ENCODE measurements at places on chromosomes 13 and 19.

DNA sequence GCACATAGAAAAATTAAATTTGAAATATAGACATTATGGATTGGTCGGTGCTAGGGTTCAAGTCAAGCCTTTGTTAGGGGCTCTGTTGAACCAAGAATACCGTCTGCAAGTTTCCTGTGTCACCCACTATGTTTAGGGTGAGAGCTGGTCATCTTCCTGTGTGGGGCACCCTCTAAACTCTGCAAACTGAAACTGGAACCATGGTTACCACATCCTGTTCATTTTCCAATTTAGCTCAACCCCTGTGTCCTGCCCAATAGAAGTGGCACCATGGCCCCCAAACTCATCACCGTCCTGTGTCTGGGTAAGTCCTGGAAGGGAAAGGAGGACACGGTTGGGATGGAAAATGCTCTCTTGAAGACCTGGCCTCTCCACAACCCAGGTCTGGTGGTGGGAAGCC is 29.9 kb downstream of the LAIR2 start:
- DNase-seq, result no peak

DNA sequence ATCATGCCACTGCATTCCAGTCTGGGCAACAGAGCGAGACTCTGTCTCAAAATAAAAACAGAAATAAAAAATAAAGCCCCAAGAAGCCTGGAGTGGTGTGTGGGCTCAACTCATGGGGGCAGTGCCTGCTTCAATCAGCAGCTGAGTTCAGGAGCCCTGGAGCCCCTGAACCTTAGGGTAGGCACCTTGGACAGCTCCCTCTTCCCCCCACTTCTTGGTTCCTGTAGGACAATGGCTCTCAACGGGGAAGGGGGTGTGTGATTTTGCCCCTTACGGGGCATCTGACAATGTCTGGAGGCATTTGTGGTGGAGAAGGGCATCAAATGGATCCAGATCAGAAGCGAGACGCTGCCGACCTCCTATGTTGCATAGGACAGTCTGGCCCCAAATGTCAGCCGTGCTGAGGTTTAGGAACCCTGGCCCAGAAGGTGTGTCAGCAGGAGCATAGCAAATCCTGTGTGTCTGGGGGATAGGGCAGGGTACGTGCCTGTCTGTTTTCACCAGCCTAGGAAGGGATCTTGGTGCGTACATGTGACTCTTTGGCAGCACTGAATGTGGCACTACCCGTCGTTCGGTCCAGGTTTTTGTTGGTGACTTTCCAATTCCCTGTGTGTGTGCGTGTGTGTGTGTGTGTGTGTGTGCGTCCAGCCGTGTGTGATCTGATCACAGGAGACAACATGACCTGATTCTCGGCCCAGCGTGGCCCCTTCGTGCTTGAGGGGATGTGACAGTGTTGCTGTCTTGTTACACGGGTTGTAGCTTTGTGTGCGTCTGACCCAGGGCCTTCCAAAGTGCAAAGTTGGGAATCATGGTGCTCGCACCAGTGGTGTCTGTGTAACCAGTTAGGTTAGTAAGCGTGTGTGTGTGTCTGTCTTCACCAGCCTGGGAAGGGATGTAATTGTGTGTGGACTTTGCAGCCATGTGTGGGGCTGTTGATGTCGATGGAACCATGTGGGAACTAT is 7.5 kb downstream of the IGLON5 start:
- no peak for DNase-seq

DNA sequence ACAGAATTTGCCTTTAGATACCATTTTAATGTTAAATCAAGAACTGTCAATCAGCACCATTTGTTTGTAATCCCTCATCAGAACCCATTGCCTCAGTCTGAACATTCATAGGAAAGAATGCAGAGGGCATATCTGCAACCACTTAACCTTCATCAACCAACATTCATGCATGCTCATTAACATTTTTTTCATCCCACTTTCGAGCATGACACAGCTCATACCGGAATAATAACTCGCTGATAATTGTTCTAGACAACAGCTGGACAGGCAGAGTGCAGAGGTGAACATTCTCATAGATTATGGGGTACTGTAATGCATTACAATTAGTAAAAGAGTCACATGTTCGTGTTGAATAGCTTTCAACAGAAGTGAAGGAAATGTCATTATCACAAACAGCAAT is 216.8 kb downstream of the DIAPH3 start:
- no peak for DNase-seq

- no peak for DNase-seq
Measured at GRCh38 chr13:29020314-29020713, 200.2 kb downstream of the MTUS2 start.

DNA sequence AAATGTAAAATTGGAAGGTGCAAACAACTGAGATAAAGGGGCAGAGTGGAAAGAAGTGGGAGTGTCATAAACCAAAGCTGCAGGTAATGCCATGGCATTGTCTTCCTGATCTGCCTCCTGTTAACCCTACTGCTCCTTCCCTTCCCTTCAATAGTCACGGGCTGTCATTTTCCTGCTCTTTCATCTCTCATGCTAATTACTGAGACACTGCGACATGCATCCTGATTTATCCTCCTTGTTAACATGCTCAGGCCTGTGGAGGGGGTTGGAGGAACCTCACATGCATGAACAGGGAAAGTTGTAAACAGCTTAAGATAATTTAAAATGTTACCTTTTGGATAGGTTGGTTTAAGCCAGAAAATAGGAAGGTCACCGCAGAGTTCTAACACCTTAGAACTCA is 27.2 kb downstream of the CNMD start:
- DNase-seq, result no peak

- DNase-seq, result no peak
Measured at GRCh38 chr19:653425-653824, 9.6 kb downstream of the RNF126 start.

DNA sequence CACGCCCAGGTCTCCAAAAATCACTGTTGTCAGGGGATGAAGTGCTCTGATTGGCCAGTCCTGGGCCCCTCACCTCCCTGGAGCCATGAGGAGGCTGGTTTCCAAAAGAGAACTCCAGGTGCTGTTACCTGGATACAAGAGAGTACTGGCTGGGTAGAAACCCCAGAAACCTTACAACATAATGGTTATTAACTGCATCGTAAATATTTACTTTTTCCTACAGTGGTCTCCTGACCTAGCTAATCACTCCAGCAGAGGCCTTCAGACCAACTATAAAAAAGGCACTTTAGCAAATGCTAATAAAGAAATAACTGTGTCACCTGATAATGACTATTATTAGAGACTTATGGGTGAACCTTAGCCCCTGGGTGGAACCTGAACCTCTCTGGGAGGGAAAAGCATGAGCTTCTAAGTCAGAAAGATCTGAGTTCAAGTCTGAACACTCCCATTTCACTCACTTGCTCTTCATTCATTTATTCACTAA is 1.5 kb upstream of the IGSF23 start:
- no peak for DNase-seq

All from effector CD4-positive, alpha-beta T cell (primary cell).